NCI-H526 (cell line): ENCODE measurements at places on chromosomes 2 and 18.

GRCh38 chr2:62663411-62663810, 42.1 kb upstream of the EHBP1 start:
- no peak for DNase-seq

DNA sequence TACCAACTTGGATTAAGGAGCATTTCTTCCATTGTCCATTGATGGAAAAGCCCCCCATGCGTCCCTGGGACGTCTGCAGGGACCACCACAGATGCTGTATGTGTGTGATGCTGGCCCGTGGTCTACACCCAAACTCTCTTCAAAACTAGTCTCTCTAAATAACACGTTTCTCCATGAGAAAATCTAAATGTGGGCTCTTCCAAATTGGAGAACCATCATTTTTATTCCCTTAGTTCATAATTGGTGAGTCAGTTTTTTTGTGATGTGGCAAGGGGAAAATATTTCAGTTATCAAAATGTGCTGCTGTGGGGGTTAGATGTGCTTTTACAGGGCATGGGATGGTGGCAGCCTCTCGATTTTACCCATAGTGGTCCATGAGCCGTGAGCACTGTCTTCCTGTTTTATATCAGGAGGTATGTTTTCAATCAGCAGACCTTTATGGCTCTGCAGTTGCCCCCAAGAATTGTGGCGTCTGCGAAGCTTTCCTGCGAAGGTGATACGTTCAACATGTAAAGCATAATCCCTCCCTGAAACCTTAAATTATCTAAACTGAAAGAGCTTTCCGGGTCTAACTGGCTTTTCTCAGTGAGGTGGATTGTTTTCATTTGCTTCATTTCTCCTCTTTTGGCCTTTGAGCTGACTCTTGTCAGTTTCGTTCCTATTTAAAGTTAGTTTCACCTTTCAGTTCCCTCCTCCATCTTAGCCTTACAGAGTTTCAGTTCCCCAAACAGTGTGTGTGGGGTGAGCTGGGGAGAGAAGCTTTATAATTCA, 78.4 kb downstream of the SETBP1 start:
- DNase-seq = no peak

GRCh38 chr2:12341215-12341614, 375.5 kb upstream of the TRIB2 start:
- no peak for DNase-seq

- DNase-seq = no peak
These were observed 6.1 kb upstream of the ANKRD62 start for GRCh38 chr18:12087471-12088025.

DNA sequence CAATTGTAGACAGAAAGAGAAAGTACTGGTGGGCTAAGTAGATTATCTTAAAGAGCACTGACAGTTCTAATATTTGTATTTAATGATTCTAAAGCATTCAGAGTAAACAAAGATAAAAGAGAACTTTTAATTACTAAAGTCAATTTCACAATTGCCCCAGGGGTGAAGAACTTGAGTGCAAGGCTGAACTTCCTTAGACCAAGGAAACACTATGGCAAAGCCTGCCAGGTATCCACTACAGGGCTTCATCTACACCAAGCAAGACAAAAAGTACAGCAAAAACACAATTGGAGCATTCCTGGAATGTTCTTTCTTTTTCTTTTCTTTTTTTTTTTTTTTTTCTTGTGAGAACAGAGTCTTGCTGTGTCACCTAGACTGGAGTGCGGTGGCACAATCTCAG, 46.9 kb upstream of the NDUFV2 start:
- DNase-seq = no peak

DNA sequence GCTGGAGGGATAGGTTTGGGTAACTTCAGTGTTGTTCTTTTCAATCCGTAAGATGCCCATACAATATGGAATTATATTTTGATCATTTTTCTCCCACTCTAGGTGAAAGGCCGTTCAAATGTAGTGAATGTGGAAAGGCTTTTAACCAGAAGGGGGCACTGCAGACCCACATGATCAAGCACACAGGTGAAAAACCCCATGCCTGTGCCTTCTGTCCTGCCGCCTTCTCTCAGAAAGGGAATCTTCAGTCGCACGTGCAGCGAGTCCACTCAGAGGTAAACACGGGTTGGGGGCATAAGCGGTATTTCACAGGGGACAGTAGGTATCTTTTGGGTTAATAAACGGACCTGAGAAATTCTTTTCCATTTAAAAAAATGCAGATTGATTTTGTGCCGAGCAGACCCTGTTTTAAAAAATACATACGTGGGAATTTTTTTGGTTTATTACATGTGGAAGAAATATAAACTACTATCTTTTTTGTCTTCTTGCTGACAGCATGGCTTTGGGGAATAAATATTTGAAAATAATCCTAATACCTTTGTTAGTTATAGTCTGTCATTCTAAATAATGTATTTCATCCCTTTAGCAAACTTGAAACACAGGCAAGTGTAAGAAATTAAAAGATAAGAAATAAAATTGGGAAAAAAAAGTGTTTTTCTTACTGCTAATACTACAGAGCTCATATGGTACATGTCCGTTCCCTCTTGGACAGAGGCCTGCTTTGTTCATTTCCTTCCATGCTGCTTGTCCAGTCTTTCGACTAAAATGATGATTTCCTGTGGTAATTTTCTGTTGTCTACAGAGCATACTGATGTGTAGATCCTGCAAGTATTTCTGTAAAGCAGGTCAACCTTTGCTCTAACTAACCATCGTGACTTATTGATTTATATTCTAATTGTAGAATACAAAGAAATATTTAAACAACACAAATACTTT, 53.3 kb downstream of the ZNF236 start:
- DNase-seq = peak; percentile 15

DNA sequence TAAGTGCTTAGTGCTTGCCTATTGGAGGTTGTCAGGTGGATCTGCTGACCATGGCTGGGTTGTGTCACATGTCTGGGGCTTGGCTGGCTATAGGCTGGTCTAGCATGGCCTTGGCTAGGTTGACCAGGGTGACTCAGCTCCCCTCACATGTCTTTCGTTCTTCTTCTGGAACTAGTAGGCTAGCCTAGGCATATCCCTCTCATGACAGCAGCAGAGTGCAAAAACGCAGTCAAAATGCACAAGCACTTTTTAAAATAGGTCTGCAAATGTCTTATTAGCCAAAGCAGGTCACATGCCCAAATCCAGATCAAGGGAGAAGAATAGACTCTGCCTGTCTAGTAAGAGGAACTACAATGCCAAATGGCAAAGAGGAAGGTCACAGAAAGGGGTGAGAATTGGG, 179.7 kb upstream of the ACVR2A start:
- DNase-seq = no peak

- DNase-seq = no peak
These were observed 30.4 kb downstream of the TOGARAM2 start for GRCh38 chr2:29011418-29012060.

DNA sequence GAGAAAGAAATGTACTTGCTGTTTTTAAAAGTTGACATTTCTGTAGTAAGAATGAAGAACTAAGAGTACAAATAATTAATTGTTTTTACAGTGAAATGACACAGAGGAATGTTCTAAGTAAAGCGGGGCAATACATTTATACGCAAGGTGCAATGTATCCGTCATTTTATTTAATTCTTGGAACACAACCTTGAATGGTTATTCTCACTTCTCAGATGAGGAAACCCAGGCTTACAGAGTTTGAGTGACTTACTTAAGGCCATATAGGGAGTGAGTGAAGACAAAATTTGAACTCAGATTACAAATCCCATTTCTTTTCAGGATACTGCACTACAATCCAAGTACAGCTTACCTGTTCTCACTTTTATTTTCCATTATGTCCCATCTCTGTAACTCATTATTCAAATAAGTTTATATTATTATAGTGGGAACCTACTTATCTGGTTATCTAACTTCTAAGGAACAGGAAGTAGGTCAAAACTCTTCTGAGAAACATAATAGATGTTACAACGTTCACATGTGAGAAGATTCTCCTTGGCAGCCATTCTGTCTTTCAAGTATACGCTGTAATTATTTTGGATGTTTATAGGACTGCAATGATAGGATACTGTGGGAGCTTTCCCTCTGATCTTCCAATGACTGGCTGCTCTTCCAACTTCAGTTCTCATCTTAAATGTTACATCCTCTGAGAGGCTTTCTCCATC, 12.3 kb upstream of the STK17B start:
- no peak for DNase-seq

DNA sequence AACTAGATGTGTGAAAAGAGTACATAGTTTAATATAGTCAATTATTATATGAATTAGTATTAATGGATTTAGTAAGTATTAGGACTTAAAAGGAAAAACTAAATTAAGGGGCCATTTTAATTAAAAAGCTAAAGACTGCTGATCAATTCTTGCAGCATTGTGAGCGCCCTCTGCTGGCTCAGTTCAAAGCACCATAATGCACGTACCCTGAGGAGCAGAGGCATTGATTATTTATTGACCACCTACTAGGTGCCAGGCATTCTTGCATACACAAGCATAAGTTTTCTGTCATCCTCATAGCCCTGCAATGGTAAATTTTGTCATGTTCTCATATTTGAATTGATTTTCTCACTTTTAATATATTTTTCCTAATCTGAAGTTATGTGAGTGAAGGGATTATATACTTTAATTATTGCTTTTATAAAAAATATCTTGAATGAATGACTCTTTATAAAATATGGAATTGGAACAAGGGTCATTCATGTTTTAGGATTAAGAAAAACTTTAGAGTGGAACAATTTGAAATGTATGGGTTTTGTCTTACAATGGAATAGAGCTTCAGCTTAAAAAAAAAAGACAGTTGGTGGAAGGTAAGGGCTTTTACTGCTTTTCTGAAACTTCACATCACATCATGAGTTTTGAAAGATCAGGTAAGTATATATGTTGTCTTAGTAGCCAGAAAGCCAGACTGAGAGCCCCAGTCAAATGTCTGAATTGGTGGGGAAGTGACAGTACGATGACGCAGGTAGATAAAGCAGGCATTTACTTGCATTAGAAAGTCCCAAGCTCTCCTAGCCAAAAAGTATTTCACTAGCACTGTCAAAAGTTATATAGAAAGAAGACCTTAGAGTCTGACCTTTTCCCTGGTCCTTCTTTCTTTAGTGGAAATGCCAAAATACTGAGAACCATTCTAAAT, 9.7 kb downstream of the ITGA4 start:
- DNase-seq = no peak

DNA sequence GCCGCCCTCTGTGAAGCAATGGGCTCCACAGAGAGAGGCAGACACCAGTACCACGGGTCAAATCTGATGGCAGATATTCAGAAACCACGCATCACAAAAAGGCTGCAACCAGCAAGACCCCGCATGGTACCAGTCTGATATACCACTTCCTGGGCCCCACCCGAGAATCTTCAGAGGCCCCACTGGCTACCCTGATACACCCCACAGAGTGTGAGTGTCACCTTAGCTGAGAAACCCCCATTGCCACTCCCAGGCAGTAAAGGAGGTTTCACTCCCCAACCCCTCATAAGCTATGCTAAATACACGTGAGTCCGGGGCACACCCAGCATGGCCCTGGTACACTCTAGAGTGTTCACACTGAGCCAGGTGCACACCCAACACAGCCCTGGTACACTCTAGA, 160.0 kb downstream of the EIPR1 start:
- no peak for DNase-seq

DNA sequence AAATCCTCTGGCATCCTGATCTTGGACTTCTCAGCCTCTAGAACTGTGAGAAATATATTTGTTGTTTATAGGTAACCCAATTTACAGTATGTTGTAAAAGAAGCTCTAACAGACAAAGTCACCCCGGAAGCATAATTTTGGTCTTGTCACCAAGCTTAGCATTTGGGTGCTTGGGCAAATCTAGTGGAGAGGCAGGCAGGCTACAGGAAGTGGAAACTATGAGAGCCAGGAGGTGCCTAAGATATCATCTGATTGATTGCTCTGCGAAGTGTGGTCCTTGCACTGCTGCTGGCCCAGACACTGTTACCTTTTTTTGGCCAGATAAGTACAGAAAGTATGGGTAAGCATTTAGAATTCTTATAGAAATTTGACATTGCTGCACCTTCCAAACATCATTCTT, 102.9 kb downstream of the CDC42EP3 start:
- DNase-seq = no peak

- no peak for DNase-seq
These were observed 21.1 kb downstream of the SERPINE2 start for GRCh38 chr2:224017957-224018356.

DNA sequence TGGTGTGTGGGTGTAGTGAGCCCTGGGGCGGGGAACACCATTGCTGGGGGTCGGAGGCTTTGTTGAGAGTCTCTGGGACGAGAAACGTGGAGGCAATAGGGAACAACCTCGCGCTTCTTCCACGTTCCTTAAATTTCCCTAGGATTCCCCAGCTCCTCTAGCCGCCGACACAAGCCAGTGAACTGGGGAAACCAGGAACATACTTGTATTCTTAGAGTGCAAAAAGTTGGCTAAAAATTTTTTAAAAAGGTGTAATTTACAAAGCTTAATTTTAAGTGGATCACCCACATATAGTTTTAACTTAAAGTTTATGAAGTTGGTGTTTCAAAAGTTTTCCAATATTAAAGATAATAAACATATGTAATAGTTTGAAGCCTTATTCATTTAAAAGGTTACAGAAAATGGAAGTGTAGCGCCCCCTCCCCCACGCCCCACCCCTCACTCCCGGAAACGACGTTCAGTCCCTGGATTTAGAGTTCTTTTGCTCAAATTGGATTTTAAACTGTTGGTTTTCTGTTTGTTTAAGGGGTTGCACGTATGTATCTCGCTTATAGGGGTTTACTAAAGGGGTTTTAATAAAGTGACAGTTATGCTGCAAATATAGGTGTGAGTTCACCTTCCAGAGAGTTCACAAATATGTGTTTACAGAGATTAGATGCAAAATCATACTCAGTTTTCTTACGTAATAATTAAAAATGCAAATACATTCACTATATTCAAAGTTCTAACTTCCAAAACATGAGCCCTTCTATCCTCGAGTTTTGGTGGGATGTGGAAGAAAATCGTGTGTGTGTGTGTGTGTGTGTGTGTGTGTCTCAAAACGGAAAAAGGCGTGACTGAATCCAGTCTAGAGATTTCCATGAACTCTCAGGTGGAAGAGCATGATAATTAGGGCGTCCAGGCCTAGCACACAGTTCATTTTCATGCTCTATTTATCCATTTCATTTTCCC, 872 bp downstream of the DSG2 start:
- no peak for DNase-seq

DNA sequence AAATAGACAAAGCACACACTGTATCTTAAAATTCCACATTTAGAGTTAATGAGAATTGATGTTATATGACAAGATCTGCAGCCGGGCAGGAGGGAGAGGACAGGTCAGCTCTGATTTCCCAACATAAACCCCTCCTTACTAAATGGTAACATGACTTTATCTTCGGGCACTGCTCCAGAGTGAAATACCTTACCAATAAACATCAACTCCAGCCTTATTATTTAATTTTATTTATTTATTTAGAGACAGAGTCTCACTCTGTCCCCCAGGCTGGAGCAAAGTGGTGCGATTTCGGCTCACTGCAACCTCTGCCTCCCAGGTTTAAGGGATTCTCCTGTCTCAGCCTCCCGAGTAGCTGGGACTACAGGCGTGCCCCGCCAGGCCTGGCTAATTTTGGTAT, 1.7 kb downstream of the CYB5A start:
- no peak for DNase-seq

- DNase-seq = no peak
These were observed 33.5 kb upstream of the EML4 start for GRCh38 chr2:42135381-42136312.

GRCh38 chr2:88606371-88607030, 20.8 kb downstream of the EIF2AK3 start:
- DNase-seq = no peak

GRCh38 chr2:72815655-72816278, 10.1 kb downstream of the EXOC6B start:
- DNase-seq = no peak
